ENCODE measurements at places on chromosomes 4 and X. TPM values are rescaled to one million over a fixed set of nuclear protein-coding genes. Genes with fewer than 3 reads are reported as not detected.
A peak's percentile ranks its signal among the peaks of the same experiment; 100 is the strongest.

DNA sequence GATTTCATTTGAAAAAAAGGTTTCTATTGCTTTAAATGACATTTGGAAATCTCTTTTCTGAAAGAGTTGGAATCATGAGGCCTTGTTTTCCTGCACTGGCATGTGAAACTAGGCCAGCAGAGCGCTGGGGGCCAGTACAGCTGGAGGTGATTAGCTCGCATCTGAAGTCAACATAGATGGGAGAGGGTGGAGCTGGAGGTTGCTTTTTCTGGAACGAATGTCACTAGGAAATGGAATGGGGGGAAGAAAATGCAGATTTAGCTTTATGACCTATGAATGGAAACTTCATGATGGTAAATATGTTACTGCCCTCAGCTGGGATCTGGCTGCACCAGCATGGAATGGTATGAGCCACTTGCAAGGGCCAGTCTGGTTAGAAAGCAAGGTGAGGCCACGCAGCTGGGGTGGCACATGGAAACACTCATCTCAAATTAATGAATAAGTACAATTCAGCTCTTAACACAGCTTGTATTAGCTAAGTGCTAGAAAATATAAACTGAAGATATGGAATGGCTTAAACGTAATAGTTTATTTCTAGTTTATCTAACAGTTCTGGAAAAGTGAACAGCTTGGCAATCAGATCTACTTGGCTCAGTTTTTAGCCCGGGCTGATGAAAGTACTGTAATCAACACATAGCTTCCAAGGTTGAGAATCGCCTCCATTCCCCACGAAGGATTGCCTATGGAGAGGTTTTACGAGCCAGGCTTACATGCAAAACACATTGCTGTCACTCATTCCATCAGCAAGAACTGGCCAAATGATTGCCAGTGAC is 32.5 kb downstream of the SLC10A6 start:
- DNase-seq: peak; percentile 61

Gene SLC10A4
- polyA plus RNA-seq: 0.09 TPM

Gene STS
- 11.8 TPM for polyA plus RNA-seq

- DNase-seq: peak; percentile 55
These were observed 155.2 kb downstream of the ZNF330 start for GRCh38 chr4:141375855-141376254.

DNA sequence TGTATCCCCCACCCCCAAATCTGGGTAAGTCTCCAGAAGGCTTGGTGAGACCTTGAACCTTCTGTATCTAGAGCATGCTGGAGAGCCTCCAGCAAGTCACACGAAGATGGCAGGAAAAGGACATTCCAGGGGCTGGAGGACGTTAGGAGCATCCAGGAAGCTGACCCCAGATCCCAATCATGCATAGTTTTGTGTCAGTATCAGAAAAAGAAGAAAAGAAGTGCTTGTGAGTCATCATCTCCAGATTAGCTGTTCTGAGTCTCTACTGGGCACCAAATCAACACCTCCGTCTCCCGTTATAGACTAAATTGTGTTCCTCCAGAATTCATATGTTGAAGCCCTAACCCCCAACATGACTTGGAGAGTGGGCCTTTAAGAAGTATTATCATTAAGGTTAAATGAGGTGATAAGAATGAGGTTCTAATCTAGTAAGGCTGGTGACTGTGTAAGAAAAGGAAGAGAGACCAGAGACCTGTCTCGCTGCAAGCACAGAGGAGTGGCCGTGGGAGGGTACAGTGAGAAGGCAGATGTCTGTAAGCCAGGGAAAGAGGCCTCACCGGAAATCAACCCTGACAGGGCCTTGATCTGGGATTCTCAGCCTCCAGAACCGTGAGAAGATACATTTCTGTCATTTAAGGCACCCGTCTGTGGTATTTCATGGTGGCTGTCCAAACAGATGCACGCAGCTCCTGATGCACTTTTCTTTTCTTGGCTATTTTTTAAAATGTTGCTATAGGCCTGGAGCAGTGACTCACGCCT is 38.1 kb upstream of the CLDN24 start:
- DNase-seq: no peak

DNA sequence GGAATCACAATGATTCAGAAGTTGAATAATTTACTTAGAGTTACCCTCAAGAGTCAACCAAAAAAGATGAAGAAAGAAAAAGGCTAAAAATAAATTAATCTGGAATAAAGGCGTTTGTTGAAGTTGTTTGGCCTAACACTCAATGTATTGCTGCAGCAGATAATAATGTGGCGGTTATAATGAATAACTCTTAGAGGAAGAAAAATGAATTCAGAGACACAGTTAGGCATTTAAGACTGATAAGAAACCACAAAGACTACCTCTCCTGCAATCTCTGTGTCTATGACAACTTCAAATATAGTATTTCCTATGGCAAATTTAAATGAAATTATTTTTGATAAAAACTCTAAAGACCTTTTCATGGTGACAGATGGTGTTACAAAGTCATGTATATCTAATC is 1369.1 kb upstream of the AGA start:
- no peak for DNase-seq

DNA sequence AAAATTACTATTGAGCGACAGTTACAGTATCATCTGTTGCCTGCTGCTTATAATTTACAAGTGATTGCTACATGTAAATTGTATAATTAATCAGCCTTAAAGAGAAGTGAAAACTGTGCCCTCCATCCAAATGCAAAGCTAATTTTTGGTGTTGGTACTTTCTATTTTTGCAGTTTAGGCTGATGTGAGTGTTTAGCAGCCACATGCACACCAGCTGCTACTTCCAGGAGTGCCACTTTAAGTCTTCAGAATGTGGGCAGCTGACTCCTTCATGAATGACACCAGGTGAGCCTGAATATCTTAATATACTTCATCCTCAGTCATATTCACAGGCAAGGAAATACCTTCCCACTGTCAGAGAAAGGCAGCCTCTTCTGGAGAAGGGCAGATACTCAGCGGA is 149.8 kb upstream of the RASGEF1B start:
- DNase-seq: no peak

DNA sequence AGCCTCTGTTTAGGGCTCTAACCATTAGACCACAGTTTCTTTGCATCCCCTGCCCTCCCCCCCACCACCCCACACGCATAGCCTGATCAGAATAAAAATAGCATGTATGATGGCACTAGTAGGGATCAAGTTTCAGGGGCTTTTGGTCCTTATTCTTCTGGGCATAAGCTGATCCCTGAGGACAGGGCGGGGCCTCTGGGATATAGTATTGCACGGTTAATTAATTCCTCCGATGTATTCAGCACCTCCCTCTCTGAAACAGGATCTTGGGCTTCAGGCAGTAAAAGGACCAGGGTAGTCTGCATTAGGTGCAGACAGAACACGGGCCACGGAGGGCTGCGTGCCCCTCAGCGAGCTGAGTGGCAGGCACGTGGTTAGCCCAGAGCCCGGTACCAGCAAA is 57.1 kb downstream of the ELF4 start:
- DNase-seq: no peak

DNA sequence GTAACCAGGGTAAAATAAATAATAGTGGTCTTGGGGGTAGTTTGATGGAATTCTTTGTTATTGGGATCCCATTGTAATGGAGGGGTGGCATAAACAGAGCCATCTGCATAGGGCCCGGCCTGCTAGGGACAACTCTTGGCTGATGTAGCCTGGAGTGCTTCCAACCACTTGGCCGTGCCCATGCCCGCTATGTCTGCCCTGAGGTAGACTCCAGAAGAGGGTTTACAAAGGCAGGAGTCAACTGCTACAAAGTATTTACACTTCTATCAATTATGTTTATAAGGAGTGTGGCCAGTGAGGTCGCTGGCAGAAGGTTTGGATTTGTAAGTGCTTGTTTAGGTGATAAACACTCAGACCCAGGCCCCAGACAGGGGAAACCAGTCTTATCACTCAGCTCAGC is 8.1 kb downstream of the RASL11B start:
- no peak for DNase-seq

Gene CT45A3
- polyA plus RNA-seq: not detected

DNA sequence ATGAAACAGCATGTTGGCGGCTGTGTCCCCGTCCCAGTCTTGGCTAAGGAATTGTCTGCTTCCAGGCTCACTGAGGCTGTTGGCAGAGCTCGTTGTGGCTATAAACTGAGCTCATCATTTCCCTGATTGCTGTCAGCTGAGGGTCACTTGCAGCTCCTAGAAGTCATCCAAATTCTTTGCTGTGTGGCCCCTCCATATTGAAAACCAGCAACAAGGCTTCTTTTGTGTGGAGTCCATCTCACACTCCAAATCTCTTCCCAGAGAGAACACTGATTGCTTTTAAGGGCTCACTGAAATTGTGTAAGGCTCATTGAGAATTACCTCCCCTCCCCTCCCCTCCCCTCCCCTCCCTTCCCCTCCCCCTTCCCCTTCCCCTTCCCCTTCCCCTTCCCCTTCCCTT is 23.3 kb downstream of the TBC1D14 start:
- no peak for DNase-seq

DNA sequence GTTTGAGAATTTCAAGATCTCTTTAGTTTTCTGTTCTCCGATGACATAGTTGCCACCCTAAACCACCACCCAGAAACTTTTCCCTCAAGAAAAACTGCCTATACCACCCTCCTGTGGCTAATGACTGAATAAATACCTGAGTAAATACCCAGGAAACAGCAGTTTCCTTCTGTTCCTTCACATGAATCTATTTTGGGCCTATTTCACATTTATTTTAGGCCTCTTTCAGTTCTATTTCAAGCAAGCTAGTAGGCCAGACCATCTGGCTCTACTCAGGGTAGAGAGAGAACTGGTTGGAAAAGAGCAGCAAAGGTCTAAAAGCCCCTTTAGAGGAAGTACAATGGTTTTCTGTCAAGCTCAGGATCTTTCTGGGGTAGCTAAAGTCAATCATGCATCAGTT is 23.4 kb downstream of the ARHGEF9 start:
- DNase-seq: no peak

- DNase-seq: peak; percentile 22
These were observed 69.5 kb downstream of the PDE5A start for GRCh38 chr4:119559044-119559647.

Gene TMEM255A
- 0.10 TPM for polyA plus RNA-seq

Gene PF4V1
- polyA plus RNA-seq: not detected

DNA sequence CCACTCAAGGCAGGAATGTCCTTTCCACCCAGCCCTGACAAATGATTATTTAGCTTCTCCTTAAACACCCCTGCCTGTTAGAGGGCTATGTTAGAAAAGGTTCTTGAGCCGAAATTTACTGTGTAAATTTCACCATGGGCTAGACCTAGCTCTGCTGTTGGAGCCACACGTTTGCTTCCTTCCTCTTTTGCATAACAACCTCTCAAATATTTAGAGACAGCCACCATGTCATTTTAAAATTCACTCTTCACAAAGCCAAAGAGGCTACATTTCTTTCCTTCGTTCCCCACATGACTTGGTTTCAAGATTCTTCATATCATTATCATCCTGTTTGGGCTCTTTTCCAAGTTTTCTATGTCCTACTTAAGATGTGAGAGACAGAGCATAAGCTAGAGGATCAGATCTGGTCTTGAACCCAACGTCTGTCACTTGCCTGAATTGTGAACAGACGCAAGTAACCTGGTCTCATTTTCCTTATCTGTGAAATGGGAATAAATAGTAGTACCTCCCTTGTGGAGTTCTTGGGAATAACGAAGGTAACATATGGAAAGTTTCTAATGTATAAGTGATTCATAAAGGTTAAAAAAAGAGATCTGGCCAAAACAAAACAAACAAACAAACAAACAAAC is 6.7 kb downstream of the DOCK11 start:
- DNase-seq: no peak

Gene PFKFB1
- polyA plus RNA-seq: 0.15 TPM

Gene SMPX
- polyA plus RNA-seq: not detected

DNA sequence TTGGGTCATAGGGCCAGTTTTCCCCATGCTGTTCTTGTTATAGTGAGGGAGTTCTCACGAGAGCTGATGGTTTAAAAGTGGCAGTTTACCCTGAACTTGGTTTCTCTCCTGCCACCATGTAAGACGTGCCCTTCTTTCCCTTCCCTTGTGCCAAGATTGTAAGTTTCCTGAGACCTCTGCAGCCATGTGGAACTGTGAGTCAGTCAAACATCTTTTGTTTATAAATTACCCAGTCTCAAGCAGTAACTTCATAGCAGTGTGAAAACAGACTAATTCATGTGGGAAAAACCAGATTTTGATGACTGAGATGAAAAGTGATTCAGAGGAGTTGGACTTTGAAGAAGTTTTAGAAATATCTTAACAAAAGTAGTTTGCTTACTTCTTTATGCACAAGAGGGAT is 101.4 kb downstream of the ARHGAP10 start:
- no peak for DNase-seq

GRCh38 chr4:147453561-147454141 is 27.2 kb upstream of the EDNRA start:
- DNase-seq: no peak

- DNase-seq: no peak
These were observed 85.0 kb upstream of the TENT5D start for GRCh38 chrX:80335062-80335830.

GRCh38 chr4:120870279-120870673 is 52.2 kb downstream of the PRDM5 start:
- no peak for DNase-seq

Gene GIMD1
- not detected for polyA plus RNA-seq

DNA sequence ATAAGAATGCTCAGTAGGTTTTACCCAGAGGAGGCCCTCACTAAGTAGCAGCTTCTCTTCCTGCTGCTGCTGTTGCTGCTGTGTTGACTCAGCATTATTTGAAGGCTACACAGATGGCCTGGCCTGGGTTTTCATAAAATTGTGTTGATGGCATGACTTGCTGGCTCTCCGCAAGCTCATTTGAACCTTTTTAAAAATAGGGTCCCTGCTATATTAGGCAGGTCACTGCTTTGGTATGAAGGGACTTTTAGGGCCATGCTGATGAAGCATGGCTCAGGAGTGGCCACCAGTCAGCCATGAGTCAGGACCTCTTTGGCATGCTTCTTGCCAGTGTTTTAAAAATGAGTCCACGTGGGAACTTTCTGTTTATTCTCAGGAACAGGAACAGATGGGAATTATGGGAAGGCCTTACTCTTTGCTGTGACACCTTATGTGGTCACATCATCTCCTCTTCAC is 128.7 kb downstream of the MID1IP1 start:
- peak; percentile 60 for DNase-seq

DNA sequence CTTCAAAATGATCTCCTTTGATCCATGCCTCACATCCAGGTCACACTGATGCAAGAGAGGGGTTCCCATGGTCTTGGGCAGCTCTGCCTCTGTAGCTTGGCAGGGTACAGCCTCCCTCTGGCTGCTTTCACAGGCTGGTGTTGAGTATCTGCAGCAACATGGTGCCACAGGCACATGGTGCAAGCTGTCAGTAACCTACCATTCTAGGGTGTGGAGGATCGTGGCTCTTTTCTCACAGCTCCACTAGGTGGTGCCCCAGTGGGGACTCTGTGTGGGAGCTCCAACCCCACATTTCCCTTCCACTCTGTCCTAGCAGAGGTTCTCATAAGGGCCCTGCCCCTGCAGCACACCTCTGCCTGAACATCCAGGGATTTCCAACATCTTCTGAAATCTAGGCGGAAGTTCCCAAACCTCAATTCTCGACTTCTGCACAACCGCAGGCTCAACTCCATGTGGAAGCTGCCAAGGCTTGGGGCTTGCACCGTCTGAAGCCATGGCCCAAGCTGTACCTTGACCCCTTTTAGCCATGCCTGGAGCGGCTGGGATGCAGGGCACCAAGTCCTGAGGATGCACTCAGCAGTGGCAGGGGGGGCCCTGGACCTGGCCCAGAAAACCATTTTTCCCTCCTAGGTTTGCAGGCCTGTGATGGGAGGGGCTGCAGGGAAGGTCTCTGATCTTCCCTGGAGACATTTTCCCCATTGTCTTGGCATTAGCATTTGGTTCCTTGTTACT is 137.8 kb upstream of the NUDT6 start:
- no peak for DNase-seq

- DNase-seq: no peak
These were observed 104.4 kb upstream of the RAB40AL start for GRCh38 chrX:102832661-102833060.

Gene SATL1
- not detected for polyA plus RNA-seq

- DNase-seq: no peak
These were observed 45.5 kb downstream of the AFAP1 start for GRCh38 chr4:7894098-7894676.

Measured in BJ (cell line).